ENCODE measurements at places on chromosomes 5 and 9. TPM values are rescaled to one million over a fixed set of nuclear protein-coding genes. Genes with fewer than 3 reads are reported as not detected.

DNA sequence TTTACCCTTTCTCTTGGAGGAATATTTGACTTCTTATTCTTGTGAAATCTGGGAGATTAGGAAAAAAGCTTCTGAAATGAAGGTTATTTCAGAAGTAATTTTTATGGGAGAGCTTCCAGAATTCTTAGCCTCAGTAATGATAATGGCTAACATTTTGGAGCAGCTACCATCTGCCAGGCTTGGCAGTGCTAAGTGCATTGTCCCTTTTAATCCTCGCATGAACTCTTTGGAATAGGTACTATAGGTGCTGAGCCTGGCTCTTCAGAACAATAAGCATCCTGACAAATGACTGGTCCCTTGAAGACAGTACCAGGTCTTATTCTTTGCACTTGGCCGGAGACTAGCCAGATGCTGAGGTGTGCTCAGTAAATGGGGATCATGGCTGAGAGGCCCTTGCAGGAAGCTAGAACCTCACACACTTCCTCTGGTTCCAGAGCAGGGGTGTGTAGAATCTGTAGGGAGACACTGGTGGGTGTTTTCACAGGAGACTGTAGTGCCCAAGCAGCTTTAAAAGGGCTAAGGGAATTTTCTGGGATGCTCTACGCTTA is 90.7 kb downstream of the RCL1 start:
- DNase-seq: no peak

GRCh38 chr9:34505370-34506120 is 17.2 kb downstream of the ENHO start:
- no peak for DNase-seq

- DNase-seq: no peak
Measured at GRCh38 chr9:119094086-119094485, 275.1 kb downstream of the BRINP1 start.

GRCh38 chr5:54007827-54008777 is 302.3 kb downstream of the ARL15 start:
- no peak for DNase-seq

- DNase-seq: no peak
Measured at GRCh38 chr9:127349483-127350113, 47.4 kb upstream of the SLC2A8 start.

- DNase-seq: no peak
Measured at GRCh38 chr9:13047827-13048587, 231.5 kb downstream of the MPDZ start.

DNA sequence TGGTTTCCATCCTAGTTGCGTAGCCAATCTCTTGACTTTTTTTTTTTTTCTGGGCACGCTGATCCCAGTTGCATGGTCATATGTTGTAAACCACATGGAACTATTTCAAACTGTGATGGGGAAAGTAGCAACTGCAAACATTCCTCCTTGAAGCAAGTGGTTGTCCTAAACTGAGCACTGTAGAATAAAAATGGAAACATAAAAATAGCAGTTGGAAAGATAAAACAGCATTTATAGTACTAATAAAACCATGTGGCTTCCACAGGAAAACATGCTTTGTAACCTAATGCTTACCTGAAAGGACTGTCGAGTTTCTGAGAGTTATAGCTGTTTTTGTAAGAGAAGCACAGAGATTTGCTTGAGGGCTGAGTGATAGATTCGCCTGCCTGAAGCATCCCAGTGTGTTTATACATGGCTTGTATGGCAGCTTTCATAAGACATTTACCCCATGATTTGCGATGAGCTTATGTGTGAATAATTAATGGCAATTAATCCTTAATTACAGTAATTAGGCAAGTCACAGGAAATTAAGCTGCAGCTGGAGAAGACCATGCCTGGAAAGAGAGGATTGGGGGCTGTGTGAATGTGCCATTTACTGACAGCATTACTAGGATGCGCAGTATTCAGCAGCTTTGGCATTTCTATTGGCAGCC is 136.5 kb downstream of the PBX3 start:
- no peak for DNase-seq

DNA sequence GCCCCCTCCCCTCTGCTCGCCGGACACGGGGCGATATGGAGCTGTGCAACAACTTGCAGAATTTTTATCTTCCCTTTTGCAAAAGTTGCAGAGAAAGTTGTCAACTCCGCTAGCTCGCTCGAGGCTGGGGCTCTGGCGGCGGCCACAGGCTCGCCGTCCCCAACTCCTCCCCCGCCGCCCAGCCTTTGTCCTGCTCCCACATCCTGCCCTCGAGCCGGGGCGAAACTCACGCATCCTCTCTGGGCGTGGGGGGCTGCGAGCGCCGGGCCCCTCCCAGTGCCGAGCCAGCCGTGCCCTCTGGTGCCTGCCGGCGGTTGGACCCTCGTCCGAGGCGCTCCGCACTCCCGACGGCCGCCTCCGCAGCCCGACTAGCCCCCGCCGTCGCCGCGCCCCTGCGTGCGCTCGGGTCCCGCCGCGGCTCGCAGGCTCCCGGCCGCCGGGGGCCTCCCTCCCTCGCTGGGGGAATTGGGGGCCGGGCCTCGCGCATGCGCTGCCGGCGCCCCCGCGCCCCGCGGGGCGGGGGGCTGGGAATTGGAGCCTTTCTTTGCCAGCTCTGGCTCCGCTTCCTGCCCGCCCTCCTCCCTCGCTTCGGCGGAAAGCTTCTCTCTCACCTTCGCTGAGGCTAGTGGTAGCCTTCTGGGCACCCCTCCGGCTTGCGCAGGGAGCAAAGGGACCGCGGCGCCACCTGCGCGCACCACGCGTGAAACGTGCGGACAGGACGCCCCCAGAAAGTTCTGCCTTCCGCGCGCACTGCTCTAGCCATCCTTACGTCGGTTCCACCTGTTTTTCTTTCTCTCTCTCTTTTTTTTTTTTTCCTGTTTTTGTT is at the start of gene CCNJL:
Gene CCNJL (minus strand): TSS at position 431 of the 826 bp plus-strand sequence. CDS start 641 bp downstream, outside the sequence.
- no peak for DNase-seq

- DNase-seq: no peak
Measured at GRCh38 chr9:89427621-89428221, 70.2 kb downstream of the SEMA4D start.

- DNase-seq: no peak
Measured at GRCh38 chr5:99122976-99123375, 194.2 kb upstream of the CHD1 start.

DNA sequence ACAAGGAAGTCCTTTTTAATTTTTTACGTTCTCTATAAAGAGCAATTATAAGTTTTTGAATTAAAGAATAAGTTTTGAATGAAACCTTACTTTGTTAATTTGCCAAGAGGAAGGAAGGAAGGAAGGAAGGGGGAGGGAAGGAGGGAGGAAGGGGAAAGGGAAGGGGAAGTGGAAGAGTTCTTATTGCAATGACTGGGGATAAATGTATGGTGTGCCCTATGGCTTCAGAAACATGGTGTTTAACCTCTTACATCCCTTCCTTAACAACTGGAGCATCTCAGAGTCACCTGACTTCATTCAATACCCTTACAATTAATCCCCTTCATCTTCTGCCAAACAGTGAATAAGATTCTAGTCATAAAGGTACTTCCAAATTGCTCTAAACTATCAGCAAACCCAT is 16.0 kb downstream of the CEMIP2 start:
- DNase-seq: no peak

DNA sequence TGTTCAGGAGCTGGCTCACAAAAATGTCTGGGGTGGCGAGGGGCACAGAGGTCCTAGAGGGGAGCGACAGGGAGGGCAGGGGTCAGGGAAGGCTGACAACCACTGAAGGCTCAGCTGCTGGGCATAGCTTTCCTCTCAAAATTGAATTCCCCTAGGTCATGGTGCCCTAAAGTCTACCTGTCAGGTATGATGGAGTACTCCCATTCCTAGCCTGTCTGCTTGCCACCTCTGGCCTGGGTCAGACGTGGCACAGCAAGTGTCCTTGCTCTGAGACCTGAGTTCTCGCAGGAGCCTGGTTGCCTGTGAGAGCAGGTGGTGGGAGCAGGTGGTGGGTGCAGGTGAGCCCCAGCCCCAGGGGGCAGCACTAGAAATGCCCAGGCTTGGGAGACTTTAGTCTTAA is 175.4 kb downstream of the PJA2 start:
- DNase-seq: no peak

DNA sequence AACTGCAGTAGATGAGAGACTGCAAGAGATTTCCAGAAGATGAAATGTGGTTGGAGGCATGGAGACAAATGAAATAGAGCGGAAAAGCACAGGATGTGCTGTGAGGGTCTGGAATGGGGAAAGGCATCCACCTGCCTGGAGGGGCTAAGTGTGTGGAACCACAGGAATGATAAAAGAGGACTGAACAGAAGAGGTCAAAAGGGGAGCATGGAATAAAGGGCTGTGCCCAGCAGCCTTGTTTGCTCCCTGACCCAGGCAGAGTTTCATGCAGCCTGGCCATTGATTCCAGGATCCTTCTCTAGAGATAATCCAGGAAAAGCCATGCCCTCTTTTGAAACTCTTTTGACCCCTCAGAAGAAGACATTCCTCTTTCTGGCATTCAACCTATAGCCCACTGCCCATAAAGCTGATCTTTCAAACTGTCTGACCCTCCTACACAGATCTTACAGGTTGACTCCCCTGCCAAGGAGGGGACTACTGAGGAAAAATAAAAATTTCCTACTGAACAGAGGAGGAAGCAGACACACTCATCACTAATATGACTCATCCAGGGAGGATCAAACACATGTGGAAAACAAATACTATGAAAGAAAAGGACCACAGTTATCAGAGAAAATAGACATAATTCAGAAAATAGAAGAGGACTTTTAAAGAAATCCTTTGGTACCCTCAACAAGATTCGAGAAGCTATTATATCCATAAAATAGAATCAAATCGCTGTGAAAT is 273.5 kb upstream of the PCSK5 start:
- no peak for DNase-seq

- no peak for DNase-seq
Measured at GRCh38 chr5:173001229-173001841, 17.8 kb downstream of the ATP6V0E1 start.

- DNase-seq: no peak
Measured at GRCh38 chr5:8446179-8446578, 577.2 kb downstream of the MTRR start.

DNA sequence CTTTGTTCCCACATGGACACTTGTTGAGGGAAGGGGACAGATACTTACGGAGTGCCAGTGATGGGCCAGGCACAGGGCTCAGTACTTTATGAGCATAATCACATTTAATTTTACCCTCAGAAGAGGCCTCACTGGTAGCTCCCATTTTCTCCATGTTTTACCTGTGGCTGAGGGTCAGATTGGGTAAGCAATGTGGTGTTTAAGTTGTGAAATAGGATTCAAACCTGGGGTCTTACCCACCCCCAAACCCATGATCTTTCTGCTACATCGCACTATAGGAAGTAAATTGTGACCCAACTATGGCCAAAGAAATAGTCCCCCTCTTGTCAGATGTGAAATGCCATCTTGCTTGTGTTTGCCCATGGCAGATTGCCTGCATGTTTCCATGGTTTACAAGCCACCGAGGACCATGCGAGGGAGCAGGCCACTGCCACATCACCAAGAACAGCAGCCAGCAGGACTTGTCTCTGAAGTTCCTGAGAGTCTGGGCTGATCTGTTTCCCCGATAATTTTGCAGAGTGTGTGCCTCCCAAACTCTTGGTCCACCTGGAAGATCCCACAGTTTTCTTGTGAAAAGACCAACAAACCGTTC is 95.4 kb downstream of the MACROH2A1 start:
- no peak for DNase-seq

GRCh38 chr5:124651663-124652513 is 94.6 kb downstream of the ZNF608 start:
- peak; percentile 52 for DNase-seq

DNA sequence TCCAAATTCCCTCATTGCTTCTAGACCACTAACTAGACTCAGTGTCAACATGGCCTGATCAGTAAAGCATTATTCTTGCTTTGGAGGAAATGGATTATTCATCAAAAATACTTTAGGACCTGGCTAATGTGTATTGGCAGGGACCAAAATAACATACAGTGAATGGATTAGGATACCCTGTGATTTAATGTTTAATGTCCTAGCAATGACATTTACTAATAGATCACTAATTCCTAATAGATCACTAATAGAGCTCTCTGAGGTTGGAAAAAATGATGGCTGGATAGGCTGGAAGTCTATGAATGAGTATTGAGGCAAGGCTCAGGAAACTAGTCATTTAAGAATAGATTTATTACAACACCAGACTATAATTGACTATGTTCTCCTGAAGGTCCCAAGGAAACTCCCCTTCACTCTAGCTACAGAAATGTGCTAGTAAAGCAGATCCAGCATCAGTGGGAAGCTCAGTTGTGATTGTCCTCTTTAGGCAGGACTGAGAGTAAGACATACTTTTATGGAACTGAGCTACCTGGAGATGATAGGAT is 46.1 kb upstream of the CHSY3 start:
- no peak for DNase-seq

GRCh38 chr9:109474170-109474569 is 23.9 kb downstream of the PTPN3 start:
- DNase-seq: no peak

DNA sequence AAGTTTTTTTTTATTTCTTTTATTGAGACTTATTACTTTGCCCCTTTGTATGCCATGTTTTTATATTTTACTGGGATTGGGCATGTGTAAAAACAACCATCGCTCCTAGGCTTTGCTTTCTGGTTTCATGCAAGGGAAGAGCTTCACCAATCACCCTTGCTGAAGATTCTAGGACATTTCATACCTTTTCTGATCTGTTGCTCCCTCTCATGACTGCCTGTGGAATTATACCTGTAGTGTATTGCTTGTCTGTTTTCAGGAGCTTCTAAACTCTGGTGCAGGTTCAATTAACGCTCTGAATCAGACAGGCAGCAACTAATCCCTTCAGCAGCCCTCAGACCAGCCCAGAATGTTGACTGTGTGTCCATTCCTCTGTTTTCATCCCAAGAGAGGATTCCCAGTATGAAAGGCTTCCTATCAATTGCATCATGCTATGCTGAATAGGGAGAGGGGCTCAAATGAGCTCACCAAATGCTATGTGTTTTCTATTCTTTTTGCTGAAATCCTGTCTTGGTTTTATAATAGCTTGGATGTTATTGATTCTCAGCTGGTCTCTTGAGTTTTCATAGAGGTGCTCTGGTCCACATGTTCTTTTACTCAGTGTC is 572.9 kb upstream of the CDH6 start:
- DNase-seq: no peak

- no peak for DNase-seq
Measured at GRCh38 chr9:2018162-2018643, 3.1 kb downstream of the SMARCA2 start.

GRCh38 chr5:169906745-169907649 is 73.3 kb downstream of the INSYN2B start:
- DNase-seq: no peak

PCDHB5 gene
- 15.5 TPM for total RNA-seq

TMOD1 gene
- 47.0 TPM for total RNA-seq

COL23A1 gene
- total RNA-seq: 7.9 TPM

AK8 gene
- total RNA-seq: 0.84 TPM

GRK6 gene
- 19.4 TPM for total RNA-seq

OTP gene
- not detected for total RNA-seq

GABRG2 gene
- total RNA-seq: not detected

TRMT10B gene
- total RNA-seq: 13.1 TPM

CCL28 gene
- 15.1 TPM for total RNA-seq

RASEF gene
- 0.39 TPM for total RNA-seq
